WERI-Rb-1 (cell line): ENCODE measurements at places on chromosomes 7 and 10.

- no peak for DNase-seq
These were observed 101.6 kb downstream of the SORBS1 start for GRCh38 chr10:95459446-95460045.

DNA sequence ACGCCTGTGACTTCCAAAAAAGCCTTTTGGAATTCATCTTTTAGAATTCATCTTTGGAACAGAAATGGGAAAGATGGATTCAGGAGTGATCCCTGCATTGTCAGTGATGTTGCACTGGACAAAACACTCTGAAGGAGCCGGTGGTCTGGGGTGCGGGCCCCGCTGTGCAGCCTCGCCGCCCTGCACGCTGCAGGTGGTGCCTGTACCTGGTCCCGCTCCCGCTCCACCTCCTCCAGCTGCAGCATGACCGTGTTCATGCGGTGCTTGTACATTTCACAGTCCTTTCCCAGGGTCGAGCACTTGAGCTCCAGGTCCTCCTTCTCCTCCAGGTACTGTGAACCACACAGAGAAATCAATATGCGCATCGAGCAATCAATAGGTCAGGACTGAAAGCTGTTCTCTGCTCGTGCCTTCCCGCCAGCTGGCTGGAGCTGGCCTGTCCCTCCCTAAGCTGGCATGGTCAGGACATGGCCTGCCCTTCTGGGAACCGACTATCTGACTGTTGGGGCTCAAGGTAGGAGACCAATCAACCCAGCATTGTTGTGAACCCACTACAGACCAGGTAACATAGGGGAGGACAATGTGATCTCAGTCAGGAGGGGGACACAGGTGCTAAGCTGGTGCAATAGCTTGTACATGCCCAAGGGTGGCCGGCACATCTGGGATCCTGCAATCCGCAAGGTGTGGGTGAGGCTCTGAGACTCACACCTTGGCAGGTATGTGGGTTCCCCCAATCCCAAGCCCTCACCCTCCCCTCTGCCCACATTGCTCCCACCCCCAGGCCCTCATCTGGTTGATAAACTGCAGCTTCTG lies 93.8 kb upstream of the GNA12 start:
- DNase-seq: no peak

GRCh38 chr10:116836083-116836482 lies 13.2 kb upstream of the ENO4 start:
- peak; percentile 41 for DNase-seq

GRCh38 chr7:47093320-47094234 lies 488.3 kb downstream of the TNS3 start:
- no peak for DNase-seq

GRCh38 chr7:98985406-98985805 lies 107.1 kb downstream of the TRRAP start:
- DNase-seq: no peak

DNA sequence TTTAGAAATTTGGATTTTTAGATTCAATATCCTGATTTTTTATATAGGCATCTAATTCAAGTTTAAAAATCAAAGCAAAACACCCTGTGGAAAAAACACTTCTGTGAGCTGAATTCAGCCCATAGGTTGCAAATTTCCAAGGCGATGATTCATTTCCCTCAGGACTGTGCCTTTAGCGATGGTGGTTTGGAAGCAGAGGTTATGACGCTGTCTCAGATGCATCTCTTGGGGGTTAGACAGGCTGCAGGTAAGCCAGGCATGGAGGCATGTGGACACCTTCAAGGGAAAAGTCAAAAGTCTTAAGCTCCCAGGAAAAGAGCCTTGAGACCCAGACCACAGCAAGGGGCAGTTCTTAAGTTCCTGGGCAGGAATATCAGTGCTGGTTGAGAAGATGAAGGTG lies 9.5 kb upstream of the FRA10AC1 start:
- no peak for DNase-seq

DNA sequence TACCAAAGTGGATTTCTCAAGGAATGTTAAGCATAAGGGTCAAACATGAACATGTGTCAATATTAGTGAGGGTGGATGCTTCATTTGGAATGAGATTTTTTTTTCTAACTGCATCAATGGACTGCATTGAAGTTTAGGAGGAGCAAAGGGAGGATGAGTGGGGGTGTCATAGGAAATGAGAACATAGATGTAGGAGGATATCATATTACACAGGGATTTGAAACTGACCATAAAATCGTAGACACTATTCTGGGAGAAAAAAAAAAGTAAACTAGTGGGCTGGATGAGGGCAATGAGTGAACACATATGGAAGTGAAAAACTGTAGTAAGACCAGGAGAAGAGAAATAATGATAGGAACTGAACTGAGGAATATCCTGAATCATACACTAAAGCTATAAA lies 109.4 kb downstream of the SEMA3A start:
- no peak for DNase-seq

- DNase-seq: peak; percentile 33
These were observed 10.5 kb upstream of the CRPPA start for GRCh38 chr7:16431646-16432424.

GRCh38 chr10:101749047-101750016 lies 26.6 kb downstream of the FGF8 start:
- DNase-seq: peak; percentile 50

DNA sequence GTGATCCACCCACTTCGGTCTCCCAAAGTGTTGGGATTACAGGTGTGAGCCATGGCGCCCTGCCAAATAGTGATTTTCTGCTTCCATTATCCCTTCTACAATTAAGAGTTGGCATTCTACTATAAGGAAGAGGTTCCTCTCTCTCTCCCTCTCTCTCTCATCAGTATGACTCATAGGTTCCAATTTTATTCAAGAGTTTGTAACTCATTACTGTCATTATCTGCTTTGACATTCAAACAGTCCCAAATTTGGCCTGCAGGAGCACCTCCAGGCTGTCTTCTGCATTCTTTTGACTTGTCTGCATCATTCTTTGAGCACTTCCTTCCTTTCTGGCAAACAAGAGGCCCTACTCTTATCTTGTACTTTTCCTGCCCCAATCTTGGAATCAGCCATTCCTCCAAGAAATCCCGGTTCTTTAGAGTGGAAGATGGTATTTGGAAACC lies 33.2 kb upstream of the CALU start:
- DNase-seq: no peak

GRCh38 chr7:1100386-1100785 lies 12.5 kb downstream of the GPER1 start:
- DNase-seq: no peak
